NCI-H446 treated with DMSO at 0.1 percent for 48 hours (cell line): ENCODE measurements at places on chromosomes 2 and 18.

GRCh38 chr2:150376553-150377335, 110.7 kb downstream of the RND3 start:
- DNase-seq, result no peak

- no peak for DNase-seq
Measured at GRCh38 chr2:147051248-147051647, 793.6 kb upstream of the ACVR2A start.

DNA sequence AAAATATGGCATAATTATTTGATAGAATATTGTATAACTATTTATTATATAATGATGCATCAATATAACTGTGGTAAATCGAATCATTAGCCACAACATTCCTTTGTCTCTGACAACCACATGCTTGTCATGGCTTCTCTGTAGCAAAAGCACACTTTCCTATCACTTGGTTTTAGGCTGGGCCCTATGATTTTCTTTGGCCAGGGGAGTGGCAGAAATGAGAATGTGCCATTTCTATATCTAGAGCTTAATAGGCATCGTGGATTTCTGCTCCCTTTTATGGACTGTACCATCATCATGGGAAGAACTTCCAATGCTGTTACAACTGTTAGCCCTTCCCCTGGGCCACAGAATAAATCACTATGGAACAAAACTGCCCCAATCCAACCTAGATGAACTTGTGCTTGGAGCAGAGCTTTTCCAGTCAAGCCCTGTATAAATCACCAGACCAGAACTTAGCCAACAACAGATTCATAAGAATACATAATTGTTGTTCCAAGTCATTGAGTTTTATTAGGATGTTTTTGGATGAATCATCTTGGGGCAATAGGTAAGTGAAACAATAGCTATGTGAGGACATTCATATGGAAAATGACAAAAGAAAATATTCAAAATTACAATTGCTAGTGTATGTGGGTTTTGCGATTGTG, 715.8 kb downstream of the ERBB4 start:
- no peak for DNase-seq

- no peak for DNase-seq
Measured at GRCh38 chr2:227386630-227387029, 1.1 kb downstream of the SCYGR1 start.

DNA sequence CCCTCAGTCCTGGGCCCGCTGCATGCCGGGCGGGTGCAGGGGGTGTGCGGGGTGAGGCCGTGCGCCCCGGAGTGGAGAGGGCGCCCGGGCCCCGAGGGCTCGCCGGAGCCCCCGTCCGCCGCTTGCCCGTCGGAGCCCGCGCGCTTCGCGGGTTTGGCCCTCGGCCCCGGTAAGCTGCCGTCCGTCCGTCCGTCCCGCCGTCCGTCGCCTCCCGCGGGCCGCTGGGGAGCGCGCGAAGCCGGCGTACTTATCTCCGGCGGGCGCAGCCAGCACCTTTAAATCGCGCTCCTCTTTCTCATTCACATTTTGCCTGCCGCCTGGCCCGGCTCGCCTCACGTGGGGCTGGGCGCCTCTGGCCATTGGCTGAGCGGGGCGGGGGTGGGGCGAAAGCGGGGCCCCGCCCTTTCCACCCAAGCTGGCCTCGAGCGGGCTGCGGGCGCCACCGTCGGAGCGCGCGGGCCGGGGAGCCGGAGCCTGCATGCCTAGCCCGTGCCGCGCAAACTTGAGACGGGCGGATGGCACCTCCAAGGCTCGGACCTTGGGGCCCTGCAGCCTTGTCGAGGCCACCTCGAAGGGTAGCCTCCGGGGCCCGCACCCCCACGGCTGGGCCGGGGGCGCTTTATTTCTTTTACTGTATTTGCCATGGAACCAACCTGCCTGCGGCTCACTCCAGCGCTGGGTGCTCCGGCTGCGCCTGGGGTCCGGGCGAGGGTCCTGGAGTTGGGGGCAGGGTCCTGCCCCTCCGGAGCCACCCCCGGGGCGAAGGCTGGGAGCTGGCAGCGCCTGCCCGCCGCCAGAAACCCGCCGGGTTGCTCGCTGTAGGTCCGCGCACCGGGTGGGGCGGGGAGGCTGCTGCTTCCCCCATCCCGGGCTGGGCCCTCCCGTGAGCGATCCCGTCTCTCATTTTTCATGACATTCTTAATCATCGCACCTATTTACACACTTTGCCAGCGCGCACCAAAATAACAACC, at the start of gene GBX2:
GBX2 (minus strand) TSS at position 277 of the 971 bp plus-strand sequence. CDS start 415 bp downstream, outside the sequence.
- DNase-seq, result peak; percentile 66

GRCh38 chr2:38380397-38381130, 3.5 kb upstream of the ATL2 start:
- DNase-seq, result no peak

- no peak for DNase-seq
Measured at GRCh38 chr2:45072862-45073237, 63.6 kb upstream of the SIX2 start.

GRCh38 chr2:96241227-96241626, 24.6 kb downstream of the TMEM127 start:
- no peak for DNase-seq

DNA sequence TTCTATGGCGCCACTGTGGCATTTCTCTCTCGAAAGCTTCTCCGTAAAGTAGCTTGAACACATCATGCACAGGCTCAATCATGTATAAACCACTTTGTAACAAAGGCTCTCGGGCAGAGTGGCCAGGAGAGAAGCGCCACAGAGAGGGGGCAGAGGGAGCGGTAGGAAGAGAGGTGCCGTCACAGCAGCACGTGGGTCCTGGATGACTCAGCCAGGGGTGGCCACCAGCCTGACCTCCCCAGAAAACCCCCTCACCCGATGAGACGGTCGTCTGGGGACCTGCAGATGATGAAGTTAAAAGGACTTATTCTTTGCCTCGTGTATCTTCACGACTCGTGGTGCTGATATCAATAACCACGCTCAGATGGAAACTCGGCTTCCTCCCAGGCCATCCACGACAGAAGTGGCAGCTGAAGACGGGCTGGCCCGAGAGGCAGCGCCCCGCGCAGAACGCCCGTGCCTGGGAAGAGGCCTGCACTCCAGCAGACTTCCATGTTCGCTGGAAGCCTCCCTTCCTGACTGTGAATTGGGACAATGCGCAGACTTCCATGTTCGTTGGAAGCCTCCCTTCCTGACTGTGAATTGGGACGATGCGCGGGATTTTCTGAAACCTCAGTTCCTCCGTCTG, 46.4 kb upstream of the MTCL1 start:
- DNase-seq, result no peak

DNA sequence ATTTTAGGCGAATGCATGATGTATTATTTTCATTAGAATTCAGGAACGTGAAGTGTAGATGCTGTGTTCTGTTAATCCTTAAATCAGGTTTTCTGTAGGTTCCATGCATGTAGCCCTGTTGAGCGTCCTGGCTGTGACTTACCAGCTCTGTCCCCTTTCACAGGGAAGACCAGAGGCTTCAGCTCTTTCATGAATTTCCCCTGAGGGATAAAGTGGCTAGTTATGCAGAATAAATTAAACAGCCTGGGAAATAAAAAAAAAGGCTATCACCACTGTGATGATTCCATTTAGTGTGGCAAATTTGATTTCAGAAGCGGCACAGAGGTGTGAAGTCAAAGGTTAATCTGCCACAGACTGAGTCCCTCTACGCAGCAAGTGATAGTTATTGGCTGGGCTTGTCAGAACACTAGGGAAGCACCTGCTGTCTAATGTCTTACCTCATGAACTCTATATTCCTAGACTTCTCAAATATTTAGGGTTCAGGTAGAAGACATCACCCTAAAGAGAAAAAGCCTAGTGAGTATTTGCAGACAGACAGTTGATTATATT, 61.6 kb upstream of the LINC00305 start:
- no peak for DNase-seq

DNA sequence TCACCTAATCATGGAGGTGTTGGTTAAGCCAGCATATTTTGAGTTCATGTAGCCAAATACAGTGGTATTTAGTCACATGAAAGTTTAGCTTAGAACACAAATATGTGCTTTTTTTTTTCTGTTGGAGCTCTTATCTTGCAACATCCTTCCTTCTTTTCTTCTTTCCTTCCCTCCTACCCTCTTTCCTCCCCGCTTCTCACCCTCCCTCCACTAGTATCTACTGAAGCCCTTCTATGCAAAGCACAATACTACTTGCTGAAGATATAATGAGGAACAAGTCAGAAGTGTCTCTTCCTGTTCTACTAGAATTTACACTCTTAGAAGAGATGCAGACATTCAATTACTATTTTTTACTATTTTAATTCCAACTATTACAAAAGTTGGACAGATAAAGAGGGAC, 105.0 kb upstream of the ITGA4 start:
- no peak for DNase-seq

DNA sequence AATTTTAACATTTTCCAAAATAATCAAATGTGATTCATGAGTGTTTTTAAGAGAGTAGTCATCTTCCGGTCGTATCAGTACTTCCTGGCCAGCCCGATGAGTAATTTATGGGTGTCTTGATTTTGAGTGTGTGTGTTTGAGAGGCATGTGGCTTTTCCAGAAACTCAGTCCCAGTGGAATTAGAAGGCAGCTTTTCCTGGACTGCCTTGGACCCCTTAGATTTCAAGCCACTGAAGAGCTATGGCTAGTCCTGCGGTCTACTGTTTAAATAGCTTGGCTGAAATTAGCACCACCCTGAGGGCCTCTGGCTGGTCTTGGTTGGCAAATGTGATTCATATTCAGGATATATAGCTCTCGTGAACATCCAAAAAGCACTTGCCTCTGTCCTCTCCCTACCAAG, 59.4 kb downstream of the HK2 start:
- no peak for DNase-seq

- no peak for DNase-seq
Measured at GRCh38 chr2:208586516-208586915, 179.9 kb downstream of the PTH2R start.

GRCh38 chr2:235324324-235324723, 169.5 kb upstream of the AGAP1 start:
- no peak for DNase-seq

- DNase-seq, result no peak
Measured at GRCh38 chr18:68679528-68679927, 35.4 kb downstream of the TMX3 start.

- DNase-seq, result no peak
Measured at GRCh38 chr2:162731917-162732804, 106.4 kb downstream of the KCNH7 start.

DNA sequence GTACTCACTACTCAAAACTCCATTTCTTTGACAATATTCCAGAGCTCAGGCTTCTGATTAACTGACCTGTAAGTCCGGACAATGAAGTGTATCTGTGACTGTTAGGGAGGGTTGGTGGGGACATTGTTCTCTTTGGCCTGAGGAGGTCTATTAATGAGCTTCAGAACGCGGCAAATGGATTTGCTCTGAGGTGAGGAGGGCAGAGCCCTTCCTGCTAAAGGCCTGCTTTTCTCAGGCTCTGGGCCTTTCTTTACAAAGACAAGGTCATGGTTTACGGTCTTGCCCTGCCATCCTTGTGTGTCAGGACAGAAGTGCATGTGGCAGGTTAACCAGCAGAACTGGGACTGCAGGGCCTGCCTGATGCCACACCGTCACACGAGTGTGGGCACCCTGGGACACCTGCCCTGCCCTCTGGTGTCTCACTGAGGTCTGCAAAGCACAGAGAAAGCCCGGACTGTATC, 7.2 kb downstream of the ALKAL2 start:
- no peak for DNase-seq

GRCh38 chr2:36538335-36538734, 59.6 kb downstream of the FEZ2 start:
- no peak for DNase-seq

DNA sequence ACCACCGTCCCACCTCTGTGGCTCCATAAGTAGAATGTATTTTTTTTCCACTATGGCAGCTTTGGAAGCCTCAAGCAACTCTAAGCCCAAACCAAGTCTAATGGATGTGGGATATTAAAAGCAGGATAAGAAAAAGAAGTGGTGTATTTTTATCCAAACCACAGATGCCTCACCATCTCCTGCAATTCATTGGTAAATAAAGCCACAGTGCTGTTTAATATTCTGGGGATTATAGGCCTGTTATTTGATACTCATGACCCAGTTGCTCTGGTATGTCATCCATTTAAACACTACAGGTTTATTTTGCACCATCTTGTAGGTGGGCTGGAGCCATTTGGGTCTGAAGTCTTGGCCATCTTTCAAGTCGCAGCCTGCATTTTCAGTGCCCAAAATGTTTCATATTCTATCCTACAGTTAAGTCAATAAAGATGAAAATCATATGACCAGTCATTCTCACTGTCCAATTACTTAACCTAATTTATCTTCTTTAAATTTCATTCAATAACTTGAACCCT, 279.5 kb upstream of the EPHA4 start:
- no peak for DNase-seq

- no peak for DNase-seq
Measured at GRCh38 chr2:2655453-2656114, 324.5 kb upstream of the MYT1L start.

DNA sequence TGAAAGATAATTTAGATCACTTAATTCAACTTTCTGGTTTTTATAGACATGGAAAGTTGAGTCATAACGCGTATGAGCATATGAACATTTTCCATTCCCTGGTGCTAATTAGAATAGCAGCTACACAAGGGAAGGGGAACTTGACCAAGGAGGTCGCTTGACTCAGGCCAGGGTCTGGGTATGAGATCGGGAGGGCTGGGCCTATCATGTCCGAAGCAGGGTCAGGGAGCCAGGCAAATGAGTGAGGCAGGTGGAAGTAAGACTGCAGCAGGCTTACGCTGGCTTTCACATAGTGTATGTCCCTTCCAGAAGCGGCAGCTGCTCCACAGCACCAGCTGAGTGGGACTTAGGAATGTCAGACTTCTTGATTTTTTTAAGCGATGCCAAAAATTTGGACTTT, 14.7 kb downstream of the RALB start:
- DNase-seq, result no peak

GRCh38 chr2:132949108-132949507, 279.1 kb upstream of the LYPD1 start:
- DNase-seq, result no peak

DNA sequence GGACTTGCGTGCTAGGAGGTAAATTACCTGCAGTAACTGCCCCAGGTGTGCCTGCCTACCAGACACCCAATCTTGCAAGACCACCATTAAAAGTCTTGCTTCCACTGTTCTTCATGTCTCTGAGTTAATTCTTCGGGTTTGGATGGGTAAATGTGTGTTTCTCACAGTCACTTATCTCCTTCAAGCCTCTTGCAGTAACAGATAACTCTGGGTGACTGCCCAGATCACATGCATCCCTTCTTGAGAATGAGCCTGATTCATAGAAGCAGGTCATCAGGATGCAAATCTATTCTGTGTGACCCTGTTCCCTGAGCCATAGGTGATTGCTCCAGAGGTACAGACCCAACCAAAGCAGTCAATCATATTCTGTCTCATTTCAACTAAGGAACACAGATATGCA, 194.6 kb downstream of the METTL4 start:
- DNase-seq, result no peak

DNA sequence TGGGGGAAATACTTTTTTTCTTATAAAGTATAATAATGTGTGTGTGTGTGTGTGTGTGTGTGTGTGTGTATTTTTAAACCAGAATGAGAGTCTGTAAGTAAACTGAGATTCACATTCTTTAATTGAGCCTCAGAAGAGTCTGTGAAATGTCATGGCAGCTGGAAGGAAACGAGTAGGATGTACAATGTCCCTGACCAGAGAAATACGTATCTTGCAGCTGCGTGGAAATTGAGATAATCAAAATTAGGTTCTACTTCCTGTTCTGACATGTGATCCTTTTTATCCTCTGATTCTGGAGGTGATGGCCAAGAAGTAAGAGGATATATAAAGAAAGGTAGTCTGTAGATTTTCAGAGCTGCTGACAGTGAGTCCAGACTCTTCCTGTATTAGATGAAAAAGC, 50.0 kb downstream of the SH3RF3 start:
- no peak for DNase-seq

- DNase-seq, result peak; percentile 29
Measured at GRCh38 chr2:217163987-217164386, 304.1 kb upstream of the TNP1 start.
